ENCODE measurements at places on chromosomes 4 and X.
A peak's percentile ranks its signal among the peaks of the same experiment; 100 is the strongest.

DNA sequence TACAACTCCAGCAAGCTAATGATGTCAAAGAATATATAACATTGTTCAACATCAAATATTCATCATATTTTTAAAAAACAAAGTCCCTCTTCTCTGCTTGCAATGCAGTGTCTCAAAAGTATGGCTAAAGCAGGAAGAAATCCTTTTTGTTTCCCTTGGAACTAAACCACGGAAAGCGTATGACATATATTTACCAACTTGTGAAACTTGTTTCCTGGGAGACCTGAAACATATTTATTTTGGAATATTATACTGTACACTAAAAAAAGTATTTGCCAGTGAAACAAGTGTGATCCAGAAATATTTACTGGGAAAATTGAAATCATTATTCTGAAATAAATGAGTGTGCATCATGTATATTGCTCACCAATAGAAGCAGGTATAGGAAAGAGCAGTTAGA lies 156.0 kb upstream of the ANKRD50 start:
- DNase-seq = no peak

GRCh38 chrX:136619899-136620505 lies 28.0 kb upstream of the CD40LG start:
- DNase-seq = no peak

GRCh38 chr4:13108096-13108495 lies 376.0 kb downstream of the RAB28 start:
- no peak for DNase-seq

DNA sequence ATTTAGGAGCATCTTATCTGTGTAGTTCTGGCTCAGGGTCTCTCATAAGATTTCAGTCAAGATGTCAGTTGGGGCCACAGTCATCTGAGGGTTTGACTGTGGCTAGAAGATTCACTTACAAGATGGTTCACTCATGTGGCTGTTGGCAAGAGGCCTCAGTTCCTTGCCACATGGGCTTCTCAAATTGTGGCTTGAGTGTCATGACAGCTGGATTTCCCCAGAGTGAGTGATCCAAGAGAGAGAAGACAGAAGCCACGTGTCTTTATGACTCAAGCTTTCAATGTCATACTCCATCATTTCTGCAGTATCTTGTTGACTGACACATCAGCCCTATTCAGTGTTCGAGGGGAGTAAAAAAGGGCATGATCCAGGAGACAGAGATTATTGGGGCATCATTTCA lies 131.3 kb upstream of the AP1S2 start:
- peak; percentile 0 for DNase-seq

- no peak for DNase-seq
Observed at GRCh38 chr4:55920571-55920970, 28.2 kb upstream of the CEP135 start.

DNA sequence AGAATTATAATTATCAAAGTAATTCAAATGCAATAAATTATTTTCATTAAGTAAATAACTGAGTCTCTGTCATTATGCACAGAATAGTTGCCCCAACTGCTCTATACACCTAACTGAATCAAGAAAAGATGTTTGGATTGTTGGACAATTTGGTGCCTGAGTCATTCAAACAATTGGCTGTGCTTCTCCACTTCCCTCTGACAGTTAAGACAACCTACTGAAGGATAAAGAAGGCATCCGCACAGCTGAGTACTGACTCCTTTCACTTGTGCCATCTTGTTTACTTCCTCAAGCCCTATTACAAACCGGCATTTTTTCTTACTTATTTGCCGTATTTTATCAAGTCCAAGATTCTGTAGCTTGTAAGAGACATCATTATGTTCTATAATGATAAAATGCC lies 110.6 kb upstream of the C1QTNF7 start:
- DNase-seq = no peak

DNA sequence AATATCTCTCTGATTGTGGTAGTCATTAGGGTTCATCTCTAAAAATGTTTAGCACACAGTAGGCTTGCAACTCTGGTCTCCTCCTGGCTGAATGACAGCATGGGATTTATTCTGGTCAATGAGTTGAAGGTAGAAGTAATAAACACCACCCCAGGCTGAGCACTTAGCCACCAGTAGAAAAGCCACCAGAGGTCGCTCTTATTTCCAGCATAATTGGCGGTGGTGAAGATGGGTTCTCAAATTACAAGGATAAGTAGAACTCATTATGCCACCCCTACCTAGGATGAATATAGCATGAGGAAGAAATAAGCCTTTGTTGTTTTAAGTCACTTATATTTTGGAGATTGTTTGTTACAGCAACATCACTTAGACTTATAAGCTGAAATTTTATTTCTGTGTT lies 302.7 kb downstream of the GPM6A start:
- DNase-seq = no peak

GRCh38 chr4:68765876-68766275 lies 49.9 kb upstream of the UGT2B10 start:
- DNase-seq = no peak

Data from stimulated activated CD4-positive, alpha-beta T cell treated with anti-CD3 and anti-CD28 coated beads, Interleukin-4, amount 100 ng/mL, for 4 hours (primary cell).